ENCODE measurements at places on chromosomes 16 and 17.

GRCh38 chr17:4100883-4101756, 41.7 kb downstream of the ZZEF1 start:
- no peak for DNase-seq

- DNase-seq: peak; percentile 60
Measured at GRCh38 chr17:1627982-1628855, at the start of gene SLC43A2. TSS of gene SLC43A2 (minus strand) at chr17:1628834. CDS start at chr17:1627874, 960 bp downstream.

- DNase-seq: no peak
Measured at GRCh38 chr17:69679829-69680228, 265.3 kb downstream of the MAP2K6 start.

GRCh38 chr17:1126250-1126797, 53.5 kb downstream of the ABR start:
- DNase-seq: no peak

DNA sequence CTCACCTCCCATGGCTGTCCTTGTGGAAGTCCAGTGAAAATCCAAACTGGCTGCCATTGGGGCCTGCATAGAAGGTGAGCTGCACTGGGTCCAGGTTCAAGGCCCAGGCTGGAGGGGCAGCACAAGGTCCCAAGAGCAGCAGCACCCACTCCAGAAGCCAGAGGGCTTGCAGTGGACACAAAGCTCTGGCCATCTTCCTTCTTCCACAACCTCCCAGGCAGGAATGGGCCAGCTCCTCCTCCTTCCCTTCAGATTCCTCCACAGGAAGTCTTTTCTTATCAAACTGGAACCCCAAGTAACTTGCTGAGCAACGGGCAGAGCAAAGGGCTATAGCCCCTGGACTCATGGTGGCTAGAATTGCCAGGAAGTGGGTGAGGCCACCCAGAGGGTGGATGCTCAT, at the start of gene ITGA2B:
Gene ITGA2B (minus strand): TSS at position 369 of the 400 bp plus-strand sequence. CDS start 176 bp downstream, at position 193.
- no peak for DNase-seq

DNA sequence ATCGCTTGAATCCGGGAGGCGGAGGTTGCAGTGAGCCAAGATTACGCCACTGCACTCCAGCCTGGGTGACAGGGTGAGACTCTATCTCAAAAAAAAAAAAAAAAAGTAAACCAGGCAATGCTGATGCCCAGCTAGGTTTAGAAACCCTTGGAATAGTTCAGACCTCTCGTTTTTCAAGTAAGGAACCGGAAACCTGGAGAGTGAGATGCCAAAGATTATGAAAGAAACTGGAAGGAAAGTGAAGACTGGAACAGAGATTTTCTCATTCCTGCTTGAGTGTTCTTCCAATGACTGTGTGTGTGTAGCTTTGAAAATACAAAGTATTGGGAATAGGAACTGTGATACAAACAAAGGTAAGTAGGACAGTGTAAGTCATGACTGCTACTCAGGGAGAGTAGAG, 35.7 kb downstream of the MYH3 start:
- DNase-seq: no peak

- DNase-seq: no peak
Measured at GRCh38 chr17:5055543-5055942, 20.3 kb upstream of the SLC52A1 start.

DNA sequence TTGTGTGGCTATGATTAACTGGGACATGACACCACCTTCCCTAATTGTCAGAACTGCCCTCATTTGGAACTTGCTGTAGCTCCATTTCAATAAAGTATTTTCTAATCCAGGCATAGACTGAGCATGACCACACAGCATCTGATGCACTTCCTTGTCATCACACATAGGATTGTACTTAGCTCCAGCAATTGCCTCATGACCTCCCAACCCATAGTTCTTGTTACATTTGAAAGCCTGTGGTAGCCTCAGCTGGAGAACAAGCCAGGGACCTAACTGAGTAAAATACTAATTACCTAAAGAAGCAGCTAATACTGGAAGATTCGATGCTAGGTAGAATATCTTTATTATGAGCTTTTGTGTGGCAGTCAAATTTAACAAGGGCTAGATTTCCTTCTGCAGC, 187.3 kb upstream of the KIF2B start:
- DNase-seq: no peak

DNA sequence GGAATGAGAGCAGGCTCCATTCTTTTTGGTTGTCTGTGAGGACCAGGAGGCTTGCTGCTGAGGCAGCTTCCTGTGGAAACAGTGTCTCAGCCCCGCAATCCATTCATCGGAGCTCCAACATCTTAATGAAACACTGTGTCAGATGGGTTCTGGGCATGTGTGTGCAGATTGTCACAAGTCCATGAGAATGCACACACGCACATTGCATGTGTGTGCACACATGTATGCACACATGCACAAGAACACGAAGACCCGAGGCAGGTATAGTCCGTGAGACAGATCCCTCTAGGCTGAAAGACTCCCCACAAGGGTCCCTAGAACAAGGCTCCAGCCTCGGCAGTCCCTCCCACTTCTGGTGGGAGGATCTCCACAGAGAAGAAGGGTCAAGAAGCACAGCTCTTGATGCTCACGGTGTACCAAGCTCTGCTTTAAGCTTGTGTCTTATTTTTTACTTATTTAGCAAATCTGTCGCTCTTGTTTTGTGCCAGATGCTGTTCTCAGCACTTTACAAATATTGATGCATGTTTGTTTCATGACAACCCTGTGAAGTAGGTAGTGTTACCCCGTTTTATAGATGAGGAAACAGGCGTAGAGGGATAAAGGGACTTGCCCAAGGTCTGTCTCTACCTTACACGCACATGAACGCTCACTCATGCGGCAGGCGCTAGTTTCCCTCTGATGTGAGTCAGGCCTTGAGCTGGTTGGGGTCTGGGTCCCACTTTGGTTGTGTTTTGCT, 213.1 kb downstream of the SEC14L1 start:
- DNase-seq: no peak

GRCh38 chr16:24906199-24906808, 60.5 kb downstream of the SLC5A11 start:
- DNase-seq: no peak

DNA sequence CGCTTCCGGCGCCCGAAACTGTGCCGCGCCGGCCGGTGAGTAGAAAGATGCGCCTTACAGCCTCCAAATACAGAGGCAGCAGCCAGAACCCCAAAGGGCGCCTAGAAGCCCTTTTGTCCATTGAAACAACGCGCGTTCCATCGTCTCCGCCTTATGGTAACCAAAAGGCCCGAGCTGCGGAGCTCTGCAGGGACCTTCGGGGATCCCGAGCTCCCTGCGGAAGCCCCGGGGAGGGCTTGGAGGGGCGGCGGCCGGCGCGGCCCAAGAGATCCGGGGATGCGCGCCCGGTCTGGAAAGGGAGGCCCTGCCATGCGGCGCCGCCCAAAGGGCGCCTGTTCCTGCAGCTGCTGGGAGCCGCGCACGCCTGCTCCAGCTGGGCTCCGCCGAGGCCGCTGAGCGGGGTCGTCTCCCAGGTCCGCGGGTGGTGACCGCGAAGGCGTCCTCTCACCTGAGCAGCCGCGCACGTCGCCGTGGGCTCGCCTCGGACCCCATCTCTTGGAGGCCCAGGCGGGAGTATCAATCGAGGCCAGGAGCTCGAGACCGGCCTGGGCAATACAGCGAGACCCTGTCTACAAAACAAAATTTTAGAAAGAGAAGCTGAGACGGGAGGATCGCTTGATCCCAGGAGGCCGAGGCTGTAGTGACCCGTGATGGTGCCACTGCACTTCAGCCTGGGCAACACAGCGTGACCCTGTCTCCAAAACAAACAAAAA, 742 bp upstream of the FBXO31 start:
- DNase-seq: no peak

GRCh38 chr16:72262711-72263110, 90.8 kb upstream of the PMFBP1 start:
- DNase-seq: no peak

- DNase-seq: no peak
Measured at GRCh38 chr17:75228305-75228704, 22.8 kb downstream of the NUP85 start.

DNA sequence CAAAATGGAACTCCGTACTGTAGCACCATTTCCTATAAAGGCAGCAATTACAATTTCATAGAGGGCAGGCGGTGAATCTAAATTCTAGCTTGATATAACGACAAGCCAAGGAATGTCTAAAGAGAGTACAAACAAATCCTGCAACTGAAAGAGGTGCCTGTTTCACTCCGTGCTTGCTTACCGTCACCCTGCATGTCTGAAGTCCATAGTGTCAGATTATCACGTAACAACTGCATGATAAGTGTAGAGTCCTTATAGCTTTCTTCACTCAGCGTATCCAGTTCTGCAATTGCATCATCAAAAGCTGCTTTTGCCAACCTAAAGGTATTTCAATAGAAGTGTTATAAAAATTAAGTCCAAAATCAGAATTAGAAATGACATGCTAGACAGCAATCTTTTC, 46.0 kb downstream of the YWHAE start:
- DNase-seq: no peak

DNA sequence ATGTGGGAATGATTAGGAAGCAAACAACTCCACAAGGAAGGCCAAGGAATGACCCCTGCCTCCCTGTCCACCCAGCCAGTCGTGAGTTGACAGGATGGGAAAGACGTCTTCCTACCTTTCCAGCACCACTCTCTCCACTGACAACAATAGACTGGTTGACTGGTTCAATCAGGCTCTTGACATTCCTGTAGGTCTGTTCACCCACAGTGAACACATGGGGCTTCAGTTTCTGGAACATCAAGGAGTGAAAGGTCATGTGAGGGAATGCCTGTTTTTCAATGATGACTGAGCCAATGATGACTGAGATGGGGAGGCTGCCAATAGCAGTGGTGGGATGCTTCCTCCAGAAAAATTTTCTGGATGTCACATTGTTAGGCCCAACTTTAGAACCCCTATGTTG, 9.6 kb downstream of the MYO19 start:
- no peak for DNase-seq

- DNase-seq: no peak
Measured at GRCh38 chr16:25413975-25414374, 156.3 kb upstream of the ZKSCAN2 start.

- DNase-seq: no peak
Measured at GRCh38 chr17:56157845-56158244, 4.6 kb downstream of the ANKFN1 start.

GRCh38 chr17:43410557-43411368, 12.0 kb downstream of the ARL4D start:
- no peak for DNase-seq

DNA sequence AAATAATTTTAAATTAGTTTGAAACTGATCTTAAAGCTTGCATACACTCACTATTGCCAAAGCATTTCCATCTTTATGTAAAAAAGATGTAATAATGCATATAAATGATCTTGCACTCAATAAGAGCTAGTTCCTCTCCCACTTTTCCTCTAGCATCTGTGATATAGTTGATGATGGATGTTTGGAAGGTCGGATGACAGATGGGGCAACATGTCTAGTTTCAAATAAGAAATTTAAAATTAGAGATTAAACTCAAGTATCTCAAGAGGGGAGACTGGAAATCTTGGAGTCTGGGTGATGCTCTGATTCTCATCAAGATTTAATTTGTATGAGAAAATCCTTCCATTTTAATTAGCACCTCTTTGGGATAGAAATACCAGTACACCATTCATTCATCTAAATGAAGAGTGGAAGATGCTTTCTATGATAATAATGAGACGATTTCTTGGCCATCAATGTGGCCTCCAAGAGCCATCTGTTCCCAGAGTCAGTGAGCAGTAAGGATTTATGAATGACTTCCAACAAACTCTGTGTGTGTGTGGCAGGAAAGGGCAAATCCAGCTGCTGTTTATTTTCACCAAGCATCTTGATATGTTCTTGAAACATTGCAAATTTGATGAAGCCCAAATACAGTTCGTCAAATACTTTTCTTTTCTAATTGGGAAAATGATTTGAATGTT, 616.3 kb upstream of the CDH8 start:
- DNase-seq: no peak

- no peak for DNase-seq
Measured at GRCh38 chr16:85712801-85713200, 24.0 kb upstream of the GINS2 start.

- DNase-seq: no peak
Measured at GRCh38 chr16:65260746-65261145, 138.9 kb upstream of the CDH11 start.

- DNase-seq: no peak
Measured at GRCh38 chr17:59786213-59786535, 78.7 kb downstream of the VMP1 start.

GRCh38 chr16:84048270-84048669, 5.7 kb upstream of the SLC38A8 start:
- no peak for DNase-seq

DNA sequence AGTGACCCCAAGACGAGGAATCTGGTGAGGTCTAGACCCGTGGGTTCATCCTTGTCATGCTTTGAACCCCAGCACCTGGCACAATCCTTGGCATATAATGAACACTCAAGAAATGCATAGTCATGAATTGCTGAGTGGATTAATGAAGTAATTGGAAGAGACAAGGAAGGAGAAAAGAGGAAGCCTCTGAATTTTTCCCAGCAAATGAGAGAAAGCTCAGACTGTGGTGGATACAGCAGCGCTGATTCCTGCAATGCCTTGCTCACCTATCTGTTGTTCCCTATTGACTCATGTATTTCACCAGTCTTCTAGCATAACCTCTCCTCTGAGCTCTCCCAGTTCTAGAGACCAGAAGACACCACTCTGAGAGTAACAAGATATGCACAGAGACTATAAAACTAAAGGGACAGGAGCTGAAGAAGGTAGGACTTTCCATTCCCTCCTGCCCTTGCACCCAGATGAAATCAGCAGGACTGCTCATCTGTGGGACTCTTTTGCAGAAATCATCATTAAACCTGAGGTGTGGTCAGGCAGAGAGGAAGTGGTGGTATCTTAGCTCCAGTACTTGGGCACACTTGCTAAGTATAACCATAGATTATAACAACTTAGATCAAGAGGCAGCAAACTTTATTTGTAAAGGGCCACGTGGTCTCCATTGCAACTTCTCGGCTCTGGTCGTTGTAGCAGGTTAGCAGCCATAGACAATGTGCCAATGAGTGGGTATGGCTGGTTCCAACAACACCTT, 102.8 kb downstream of the MAF start:
- DNase-seq: no peak

- DNase-seq: no peak
Measured at GRCh38 chr16:75279305-75279704, 27.9 kb upstream of the BCAR1 start.

- DNase-seq: no peak
Measured at GRCh38 chr17:65742403-65743307, 181.2 kb upstream of the AXIN2 start.

DNA sequence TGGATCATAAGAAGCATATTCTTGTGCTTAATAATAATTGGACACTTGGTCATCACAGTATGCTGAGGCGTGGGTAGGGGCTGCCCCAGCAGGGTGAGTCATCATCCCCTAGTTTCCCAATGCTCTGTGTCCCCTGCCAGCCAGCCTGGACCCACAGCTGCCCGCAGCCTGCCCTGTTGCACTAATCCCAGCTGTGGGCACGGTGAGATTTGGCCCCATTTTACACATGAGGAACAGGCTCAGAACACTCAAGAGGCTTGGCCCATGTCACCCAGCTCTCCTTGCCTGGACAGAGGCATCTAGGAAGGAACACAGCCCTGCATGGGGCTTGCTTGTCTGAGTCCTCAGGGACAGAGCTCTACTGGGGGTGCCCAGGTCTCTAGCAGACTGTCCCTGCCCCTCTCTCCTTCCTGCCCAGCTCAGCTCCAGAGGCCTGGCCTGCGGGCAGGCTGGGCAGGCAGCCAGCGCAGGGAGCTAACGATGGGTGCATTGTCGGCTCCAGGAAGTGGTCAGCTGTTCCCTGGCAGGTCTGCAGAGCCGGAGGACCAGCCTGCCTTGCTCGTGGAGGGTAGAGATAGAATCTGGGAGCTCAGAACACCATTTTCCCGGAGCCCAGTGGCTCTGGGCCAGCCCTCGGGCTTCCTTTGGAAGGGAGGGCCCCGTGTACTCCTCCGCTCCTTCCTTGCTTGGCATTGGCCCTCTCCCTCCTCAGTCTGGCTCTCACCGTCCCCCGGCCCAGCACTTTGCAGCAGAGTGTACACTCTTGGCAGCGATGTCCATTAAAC, 189.4 kb downstream of the RAB11FIP4 start:
- DNase-seq: no peak
